Germinal center (tissue), 1 donor: ENCODE measurements at places on chromosomes 5 and 9.

GRCh38 chr9:85647571-85647970 lies 94.2 kb downstream of the AGTPBP1 start:
- DNase-seq, result peak; percentile 10

GRCh38 chr9:129185991-129186390 lies 7.9 kb upstream of the IER5L start:
- DNase-seq, result no peak

GRCh38 chr5:90940227-90940995 lies 381.8 kb downstream of the ADGRV1 start:
- no peak for DNase-seq

DNA sequence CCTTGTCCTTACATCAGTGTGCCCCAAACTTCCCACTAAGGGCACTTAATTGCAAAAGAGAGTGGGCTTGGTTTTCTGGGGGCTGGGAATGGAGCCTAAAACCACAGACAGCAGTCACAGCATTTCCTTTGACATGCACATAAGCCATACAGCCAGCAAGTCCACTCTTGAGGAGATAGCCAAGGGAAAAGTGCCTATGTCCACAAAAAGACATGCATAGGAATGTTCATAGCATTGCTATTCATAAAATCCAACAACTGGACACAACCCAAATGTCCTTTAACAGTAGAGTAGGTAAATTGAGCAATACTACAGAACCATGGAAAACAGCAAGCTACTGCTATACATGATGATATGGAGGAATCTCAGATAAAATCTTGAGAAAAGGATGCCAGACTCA lies 11.7 kb upstream of the FAT2 start:
- DNase-seq, result no peak

DNA sequence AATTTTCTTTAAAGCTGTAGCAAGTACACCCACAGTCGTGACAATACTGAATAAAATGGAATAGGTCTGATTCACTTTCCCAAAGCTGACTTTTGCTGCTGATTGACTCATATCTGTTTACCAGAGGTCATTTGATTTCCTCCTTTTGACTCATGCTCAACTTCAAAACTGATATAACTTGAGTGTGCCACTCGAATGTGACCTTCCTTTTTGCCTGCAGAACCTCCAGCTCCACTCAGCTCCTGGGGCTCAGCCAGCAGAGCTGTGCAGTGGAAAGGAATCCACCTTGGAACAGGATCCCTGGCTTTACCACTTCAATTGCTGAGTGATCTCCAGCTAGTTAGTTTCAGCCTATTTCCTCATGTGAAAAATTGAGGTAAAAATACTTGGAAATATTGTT lies 84.1 kb downstream of the FEM1C start:
- no peak for DNase-seq

DNA sequence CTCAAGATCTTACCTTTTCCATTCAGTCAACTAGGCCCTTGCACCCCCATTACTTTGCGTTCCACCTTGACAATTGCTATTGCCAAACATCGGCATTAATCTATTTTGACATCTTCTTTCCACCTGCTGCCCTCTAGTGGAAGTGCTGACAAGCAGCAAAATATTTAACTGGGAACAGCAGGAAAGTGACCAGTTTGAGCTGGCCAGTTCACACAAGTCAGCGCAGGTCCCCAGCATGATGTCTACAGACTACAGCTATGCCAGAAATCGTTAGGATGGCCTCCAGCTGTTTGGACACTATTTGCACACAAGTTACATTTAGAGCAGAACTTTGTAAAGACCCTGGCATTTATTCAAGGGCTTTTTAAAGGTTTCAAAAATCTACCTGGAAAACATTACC lies 160.1 kb downstream of the GHR start:
- DNase-seq, result peak; percentile 48

DNA sequence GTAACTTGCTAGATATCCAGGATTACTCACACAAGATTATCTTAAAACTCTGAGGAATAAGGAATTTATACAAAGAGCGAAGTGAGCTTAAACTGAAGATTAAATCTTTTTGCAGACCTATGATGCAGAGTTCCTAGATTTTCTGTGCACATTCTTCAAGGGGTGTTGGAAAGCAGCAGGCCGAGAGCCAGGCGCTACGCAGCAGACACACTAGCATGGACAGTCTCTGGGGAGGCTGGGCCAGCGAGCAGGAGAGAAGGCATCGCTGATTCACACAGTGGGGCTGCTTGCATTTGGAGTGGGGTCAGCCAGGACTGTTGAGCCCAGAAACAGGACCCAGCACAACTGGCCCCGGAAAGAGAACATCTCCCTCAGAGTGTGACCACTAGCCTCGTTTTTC lies 136.3 kb downstream of the ADAMTS16 start:
- no peak for DNase-seq

- DNase-seq, result no peak
Measured at GRCh38 chr5:1323803-1324173, 21.1 kb downstream of the CLPTM1L start.

DNA sequence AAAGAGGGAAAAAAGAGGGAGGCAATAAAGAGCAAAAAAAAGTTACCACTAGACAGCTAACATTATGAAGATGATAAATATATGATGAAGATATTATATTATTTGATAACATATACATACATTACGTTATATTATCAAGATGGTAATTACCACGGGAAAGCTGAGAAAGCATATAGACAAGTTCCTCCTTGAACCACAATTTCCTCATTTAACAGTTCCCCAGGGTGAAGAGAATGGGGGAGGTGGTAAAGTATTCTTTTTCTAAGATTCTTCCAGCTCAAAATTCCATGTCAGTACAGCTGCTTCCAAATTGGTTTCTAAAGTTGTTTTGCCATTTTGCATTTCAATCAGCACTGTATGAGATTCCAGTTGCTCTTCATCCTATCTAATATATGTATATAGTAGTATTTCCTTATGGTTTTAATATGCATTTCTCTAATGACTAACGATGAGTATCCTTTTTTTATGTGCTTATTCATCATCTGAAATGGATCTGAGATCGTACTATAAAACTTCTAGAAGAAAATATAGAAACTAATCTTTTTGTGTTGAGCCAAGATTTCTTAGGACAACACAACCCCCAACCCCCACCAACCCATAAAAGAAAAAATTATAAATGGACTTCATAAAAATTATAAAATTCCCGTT lies 49.5 kb upstream of the C9orf72 start:
- DNase-seq, result no peak

GRCh38 chr9:104386425-104387069 lies 117.5 kb upstream of the OR13F1 start:
- no peak for DNase-seq

GRCh38 chr9:72315089-72315509 lies 49.9 kb downstream of the ZFAND5 start:
- no peak for DNase-seq

- DNase-seq, result peak; percentile 54
Measured at GRCh38 chr5:151110992-151111391, 30.2 kb upstream of the TNIP1 start.

DNA sequence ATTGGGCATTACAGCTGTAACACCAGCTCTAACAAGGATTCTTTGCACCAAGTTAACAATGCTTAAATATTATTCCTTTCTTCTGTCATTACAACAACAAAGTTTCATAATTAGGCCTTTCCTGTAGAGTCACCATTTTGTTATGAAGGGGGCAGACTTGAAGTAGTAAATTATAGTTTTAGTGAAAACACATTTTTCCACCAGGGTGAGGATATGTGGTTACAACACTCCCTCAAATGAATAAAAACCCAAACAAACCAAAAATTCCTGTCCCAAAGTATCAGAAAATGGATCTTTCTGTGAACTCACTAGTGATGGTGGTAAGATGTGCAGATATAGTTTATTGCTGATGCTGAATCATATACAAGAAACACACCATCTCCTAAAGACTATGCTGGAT lies 250.5 kb upstream of the TUT7 start:
- DNase-seq, result no peak

GRCh38 chr5:61292062-61292657 lies 39.9 kb upstream of the ZSWIM6 start:
- no peak for DNase-seq

DNA sequence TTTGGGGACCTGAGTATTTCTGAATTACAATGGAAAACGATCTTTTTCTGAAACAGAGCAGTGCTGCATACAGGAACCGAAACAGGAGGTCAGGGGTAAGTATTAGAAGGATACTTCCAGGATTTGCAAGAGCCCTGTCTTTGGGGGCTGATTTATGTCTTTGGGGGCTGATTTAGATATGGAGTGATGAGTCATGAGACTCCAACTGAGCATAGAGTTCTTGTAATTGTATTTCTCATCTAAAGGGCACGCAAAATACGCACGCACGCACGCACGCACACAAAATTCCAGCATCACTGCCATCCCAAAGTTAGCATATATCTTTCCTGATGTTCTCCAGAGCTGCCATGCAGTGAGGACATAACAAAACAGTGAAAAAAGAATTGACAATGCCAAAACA lies 414.8 kb upstream of the CCNH start:
- no peak for DNase-seq

DNA sequence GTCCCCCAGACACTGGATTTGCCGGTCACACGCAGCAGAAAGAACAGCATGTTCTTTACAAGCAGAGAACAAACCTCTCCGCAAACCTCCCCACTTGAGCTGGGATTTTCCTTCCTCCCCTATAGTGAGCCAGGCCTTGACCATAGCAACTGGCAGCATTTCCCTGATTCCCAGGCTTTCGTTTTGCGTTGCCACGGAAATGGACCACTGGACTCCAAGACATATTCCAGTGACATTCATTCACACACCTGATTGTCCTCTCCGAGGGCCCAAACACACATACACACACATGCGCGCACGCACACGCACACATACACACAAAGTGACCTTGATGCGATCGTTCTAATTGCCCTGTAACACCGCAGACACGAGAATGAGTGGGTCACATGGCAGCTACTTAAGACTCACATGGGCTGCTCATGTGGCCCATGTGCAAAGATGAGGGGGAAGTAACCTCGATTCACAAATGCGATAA lies 80.9 kb upstream of the CPEB4 start:
- no peak for DNase-seq

DNA sequence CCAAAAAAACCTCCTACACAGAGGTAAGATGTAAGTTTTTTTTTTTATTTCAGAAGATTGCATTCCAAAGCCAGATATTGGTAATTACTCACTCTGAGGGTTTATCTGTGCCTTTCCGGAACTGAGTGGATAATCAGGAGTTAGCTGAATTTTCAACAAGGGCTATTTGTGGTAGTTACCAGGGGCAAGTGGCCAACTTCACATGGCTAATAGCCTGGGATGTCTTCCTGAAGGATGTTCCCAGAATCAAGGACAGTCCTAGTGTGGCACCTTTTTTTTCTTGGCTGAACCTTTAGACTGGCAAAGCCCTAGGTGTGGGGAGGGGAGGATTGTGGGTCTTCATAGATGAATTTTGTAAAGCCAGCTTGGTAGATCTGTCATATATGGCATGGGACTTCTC lies 7.1 kb downstream of the LARP1 start:
- no peak for DNase-seq

DNA sequence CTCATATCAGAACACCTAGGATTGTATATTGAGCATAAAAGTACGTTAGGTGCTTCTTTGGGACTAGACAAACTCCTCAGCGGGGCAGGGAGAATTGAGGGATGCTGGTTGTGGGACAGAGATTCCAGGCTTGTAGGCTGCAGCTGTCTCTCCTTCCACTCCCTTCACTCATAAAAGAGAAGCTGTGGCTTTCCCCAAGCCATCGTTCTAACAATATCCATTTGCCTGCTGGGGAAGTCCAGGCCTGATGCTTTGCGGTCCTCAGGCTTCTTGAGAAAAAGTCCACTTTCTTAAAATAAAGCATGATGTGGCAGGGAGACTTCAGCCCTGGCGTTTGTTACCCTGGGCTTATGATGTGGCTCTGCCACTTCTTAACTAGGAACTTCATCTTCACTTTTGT lies 129.3 kb upstream of the OSMR start:
- DNase-seq, result no peak

DNA sequence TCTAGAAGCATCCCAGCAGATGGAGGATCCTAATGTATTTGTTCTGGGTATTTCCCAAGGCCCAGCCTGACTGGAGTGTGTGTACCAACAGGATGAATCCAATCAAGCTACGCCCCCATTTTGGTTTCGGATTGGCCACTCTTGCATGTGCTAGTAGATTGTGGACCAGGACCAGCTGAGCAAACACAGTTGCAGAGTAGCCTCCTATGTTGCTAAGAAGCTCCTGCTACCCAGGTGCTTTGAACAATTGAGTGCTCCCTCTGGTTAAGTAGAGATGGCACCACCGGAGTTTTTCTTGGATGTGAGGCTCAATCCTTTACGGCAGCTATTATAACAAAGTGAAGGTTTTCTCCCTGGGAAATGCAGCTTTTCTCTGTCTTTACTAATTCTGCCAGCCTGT lies 204.5 kb downstream of the NTRK2 start:
- DNase-seq, result no peak

GRCh38 chr5:167840527-167841130 lies 450.8 kb upstream of the WWC1 start:
- no peak for DNase-seq

- no peak for DNase-seq
Measured at GRCh38 chr9:91144769-91145168, 216.9 kb downstream of the AUH start.

DNA sequence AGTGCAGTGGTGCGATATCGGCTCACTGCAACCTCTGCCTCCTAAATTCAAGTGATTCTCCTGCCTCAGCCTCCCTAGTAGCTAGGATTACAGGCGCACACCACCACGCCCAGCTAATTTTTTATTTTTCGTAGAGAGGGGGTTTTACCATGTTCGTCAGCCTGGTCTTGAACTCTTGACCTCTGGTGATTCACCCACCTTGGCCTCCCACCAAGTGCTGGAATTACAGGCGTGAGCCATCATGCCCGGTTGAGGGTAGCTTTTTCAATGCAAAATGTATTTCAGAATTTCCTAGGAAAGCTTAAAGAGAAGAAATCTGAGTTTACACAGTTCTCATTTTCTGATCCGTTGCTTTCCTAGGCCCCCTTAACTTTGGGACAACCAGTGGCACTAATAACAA lies 15.7 kb downstream of the BDP1 start:
- no peak for DNase-seq

GRCh38 chr5:29054282-29054681 lies 2015.9 kb upstream of the CDH9 start:
- DNase-seq, result no peak

DNA sequence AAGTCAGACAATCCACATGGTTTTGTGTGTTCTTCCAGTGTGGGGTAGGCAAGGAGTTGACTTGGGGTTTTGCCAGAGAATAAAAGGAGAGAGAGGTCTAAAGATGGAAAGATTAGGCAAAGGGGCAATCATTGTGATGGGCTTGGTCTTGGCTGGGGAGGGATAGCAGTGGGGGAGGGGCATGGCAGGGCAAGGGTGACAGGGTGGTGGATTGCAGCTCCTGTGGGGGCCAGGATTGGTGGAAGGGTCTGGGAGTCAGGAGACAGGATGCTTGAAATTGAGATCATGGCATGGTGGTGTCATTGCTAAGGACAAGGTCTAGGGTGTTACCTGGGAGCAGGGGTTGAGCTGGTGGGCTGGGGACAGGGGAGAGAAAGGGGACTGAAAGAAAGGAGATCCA lies 57.6 kb downstream of the ZNF618 start:
- no peak for DNase-seq
